Mucosa of gallbladder (tissue), 1 donor: ENCODE measurements at places on chromosomes 1 and 21. TPM values are rescaled to one million over a fixed set of nuclear protein-coding genes. Genes with fewer than 3 reads are reported as not detected.

- no peak for DNase-seq
Measured at GRCh38 chr1:68358439-68358838, 91.3 kb downstream of the RPE65 start.

GRCh38 chr1:157833145-157833544 is 8.5 kb downstream of the CD5L start:
- no peak for DNase-seq

DNA sequence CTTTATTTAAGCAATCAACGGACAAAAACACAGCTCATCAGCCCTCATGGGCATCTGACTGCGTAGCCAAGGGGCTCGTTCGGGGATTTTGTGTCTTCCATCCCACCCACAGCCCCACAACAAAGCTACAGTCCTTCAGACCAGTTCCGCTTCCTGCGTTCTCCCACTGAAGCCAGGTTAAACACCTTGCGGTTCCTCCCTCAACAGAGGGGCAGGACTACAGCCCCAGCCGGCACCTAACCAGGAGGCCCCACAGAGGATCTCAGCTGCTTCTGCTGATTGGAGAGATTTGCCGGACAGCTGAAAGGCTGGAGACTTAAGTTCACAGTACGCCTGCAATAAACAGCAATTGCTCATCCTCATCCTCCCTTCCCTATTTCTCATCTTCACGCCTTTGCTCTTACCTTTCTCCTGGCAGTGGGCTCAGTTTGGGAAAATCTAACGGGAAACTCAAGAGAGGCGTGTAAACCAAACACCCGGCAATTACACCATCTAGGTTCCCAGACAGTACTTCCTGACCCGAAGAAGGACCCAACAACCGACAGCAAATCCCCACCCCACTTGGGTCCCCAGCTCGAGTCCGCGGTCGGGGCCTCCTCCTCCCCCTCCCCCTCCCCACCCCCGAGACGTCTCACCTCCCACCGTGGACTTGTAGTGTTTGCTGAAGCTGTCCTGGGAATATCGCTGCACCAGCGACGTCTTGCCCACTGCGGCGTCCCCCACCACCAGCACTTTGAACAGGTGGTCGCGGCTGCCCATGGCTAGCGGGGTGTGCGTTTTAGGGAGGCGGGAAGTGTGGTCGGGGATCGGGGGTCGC is 876 bp downstream of the RAB29 start:
- DNase-seq = no peak

DNA sequence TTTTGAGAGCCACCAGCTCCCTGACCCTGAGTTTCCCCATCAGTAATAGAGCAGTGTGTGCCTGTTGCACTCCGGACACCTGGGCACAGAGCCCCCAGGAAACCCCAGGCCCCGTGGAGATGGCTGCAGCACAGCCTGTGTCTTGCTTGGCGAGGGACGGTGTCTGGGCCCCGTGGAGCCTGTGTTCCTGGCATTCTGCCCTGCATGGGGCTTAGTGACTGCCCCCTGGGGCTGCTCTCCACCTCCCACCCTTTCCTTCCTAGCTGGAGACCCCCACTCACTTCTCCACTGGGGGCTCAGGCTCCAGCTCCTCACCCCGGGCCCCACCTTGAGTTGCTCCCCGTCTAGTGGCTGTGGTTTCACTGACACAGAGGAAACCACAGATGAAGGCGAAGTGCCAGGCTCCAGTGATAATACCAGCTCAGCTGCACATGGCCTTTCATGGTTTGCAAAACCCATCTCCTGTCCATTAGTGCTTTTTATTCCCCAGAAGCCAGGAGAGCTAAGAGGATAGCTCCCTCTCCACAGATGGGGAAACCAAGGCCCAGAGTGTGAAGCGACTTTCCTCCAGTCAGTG is 39.4 kb downstream of the DMRTB1 start:
- DNase-seq = no peak

- DNase-seq = no peak
Measured at GRCh38 chr1:30151119-30151518, 572.3 kb downstream of the MATN1 start.

- DNase-seq = no peak
Measured at GRCh38 chr1:157145076-157145475, 6.9 kb upstream of the ETV3 start.

DNA sequence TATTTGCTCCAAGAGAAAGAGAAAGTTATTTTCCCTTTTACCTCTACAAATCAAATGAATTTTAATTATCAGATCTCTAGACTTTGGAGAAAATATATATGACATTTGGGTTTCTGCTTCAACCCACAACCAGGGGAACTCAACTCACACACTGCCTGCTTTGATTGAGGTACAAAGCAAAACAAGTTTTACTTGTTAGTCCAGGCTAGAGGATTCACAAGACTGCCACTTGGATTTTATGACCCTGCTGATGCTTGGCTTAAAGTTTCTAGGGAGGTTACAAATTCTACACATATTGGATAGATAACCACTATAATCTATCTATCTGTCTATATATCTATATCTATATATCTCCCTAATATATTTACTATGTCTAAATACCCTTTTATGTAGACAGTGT is 467.3 kb upstream of the RGS18 start:
- DNase-seq = no peak

- peak; percentile 29 for DNase-seq
Measured at GRCh38 chr1:159339536-159339935, 37.4 kb downstream of the FCER1A start.

- no peak for DNase-seq
Measured at GRCh38 chr1:25642574-25643108, 26.1 kb downstream of the MAN1C1 start.

GRCh38 chr1:65924471-65924870 is 131.8 kb downstream of the PDE4B start:
- no peak for DNase-seq

DNA sequence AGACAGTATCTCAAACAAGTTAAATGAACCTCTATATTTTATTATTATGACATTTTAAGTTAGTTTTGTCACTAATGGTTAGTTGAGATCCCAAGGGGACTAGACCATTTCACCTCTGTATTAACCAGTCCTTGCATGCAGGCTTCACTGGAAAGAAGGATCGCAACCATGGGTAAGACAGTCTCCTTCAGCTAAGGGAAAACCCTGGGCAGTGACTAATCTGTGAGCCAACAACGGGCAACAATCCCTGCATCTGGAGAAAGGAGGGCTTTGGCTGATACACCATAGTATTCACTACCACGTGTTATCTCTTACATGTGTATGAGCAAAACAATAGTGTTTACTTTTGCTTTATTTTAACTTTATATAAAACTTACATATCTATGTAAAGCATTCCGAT is 708.8 kb upstream of the CHRM3 start:
- DNase-seq = no peak

GRCh38 chr1:192724670-192725069 is 84.2 kb upstream of the RGS2 start:
- no peak for DNase-seq

DNA sequence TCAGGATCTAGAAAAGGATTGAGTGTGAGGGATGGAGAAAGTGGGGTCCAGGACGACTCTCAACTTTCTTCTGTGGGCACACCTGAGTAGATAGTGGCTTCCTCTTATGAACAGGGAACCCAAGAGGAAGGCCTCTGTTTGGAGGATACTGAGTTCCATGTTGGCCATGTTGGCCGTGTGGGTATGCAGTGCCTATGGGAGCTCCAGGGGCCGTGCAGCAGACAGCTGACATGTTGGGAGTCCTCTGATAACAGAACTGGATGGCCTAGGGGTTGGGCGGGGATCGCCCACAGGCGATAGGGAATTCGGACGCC is 43.0 kb downstream of the TMEM53 start:
- DNase-seq = no peak

KRTAP13-2 gene
- not detected for total RNA-seq

HORMAD1 gene
- total RNA-seq = not detected

C1orf116 gene
- total RNA-seq = 45.1 TPM

PLOD1 gene
- 100 TPM for total RNA-seq

CR1 gene
- 1.6 TPM for total RNA-seq

VWA5B1 gene
- total RNA-seq = 2.1 TPM

BRINP2 gene
- 0.46 TPM for total RNA-seq
